ENCODE measurements at places on chromosomes 3 and 15. TPM values are rescaled to one million over a fixed set of nuclear protein-coding genes. Genes with fewer than 3 reads are reported as not detected.

GRCh38 chr3:196431181-196432136 is 768 bp downstream of the UBXN7 start:
- no peaks in the 10 kb centered on the region for H3K27me3 ChIP-seq
- peaks cover 8% of the 10 kb centered on the region for H3K4me1 ChIP-seq
- no peaks in the 10 kb centered on the region for H3K36me3 ChIP-seq

GRCh38 chr3:112775011-112775742 is 71.5 kb downstream of the CD200R1L start:
- no peak overlapping the region for H3K4me3 ChIP-seq
- no peaks in the 10 kb centered on the region for H3K27me3 ChIP-seq
- no peak overlapping the region for H3K27ac ChIP-seq
- H3K36me3 ChIP-seq: no peaks in the 10 kb centered on the region
- DNase-seq: no peak
- H3K4me1 ChIP-seq: peaks cover 6% of the 10 kb centered on the region

GRCh38 chr15:71780115-71780976 is 30.0 kb upstream of the NR2E3 start:
- no peaks in the 10 kb centered on the region for H3K27me3 ChIP-seq
- H3K36me3 ChIP-seq: no peaks in the 10 kb centered on the region
- DNase-seq: peak; percentile 55
- peak overlapping the region; percentile 30 for H3K27ac ChIP-seq
- no peak overlapping the region for H3K4me3 ChIP-seq

DNA sequence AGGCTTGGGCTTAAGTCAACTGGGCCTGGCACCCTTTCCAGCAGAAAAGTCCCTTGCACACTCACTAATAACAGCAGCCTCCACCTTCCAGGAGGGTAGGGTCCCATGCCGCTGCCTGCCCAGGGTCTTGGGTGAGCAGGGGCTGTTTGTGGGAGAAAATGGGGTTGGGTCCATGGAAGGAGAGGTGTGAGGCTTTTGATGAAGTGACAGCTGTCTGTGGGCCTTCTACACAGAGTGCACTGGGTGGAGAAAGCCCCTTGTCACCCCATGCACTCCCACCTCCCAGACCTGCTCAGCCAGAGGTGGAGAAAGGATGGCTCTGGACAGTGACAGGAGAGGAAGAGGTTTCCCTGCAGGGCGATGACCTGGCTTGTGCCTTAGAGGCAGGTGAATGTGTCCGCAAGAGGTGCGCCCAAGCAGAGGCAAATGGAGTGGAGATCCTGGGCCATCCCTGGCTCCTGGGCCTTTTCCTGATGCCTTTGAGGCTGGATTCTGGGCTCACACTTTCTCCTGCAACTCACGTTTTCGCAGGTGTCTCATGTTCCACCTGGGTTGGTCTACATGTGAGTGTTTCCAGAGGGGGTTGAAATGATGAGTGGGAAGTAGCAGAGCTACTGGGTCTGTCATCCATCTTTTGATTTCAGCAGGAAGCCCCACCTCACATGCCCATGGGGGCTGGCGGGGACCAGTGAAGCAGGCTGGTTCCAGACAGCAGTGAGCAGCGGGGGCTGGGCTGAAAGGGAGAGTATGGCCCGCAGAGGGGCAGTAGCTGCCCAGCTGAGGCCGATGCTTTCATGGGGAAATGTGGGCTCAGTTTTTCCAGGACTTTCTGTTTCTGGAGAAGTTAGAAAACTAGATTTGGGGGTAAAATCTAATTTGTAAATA is 85.2 kb upstream of the PRR23E start:
- H3K4me1 ChIP-seq: no peaks in the 10 kb centered on the region
- H3K27me3 ChIP-seq: no peaks in the 10 kb centered on the region
- no peak for DNase-seq
- no peak overlapping the region for H3K27ac ChIP-seq
- H3K4me3 ChIP-seq: no peak overlapping the region

CCDC54 gene
- 0.40 TPM for total RNA-seq

NDN gene
- 34.2 TPM for total RNA-seq

CCR8 gene
- not detected for total RNA-seq

NPAP1 gene
- total RNA-seq: 1.8 TPM
